ENCODE measurements at places on chromosomes 12 and 14. TPM values are rescaled to one million over a fixed set of nuclear protein-coding genes. Genes with fewer than 3 reads are reported as not detected.

The OR4E1 gene
- total RNA-seq = not detected

The CACNA1C gene
- total RNA-seq = not detected

The OR10G3 gene
- not detected for total RNA-seq

The CPNE6 gene
- not detected for total RNA-seq

The TTC8 gene
- 17.4 TPM for total RNA-seq

The ANO6 gene
- 52.6 TPM for total RNA-seq

The KRT71 gene
- total RNA-seq = not detected

Measured in hair follicular keratinocyte (primary cell).